ENCODE measurements at places on chromosomes 7 and 10.

DNA sequence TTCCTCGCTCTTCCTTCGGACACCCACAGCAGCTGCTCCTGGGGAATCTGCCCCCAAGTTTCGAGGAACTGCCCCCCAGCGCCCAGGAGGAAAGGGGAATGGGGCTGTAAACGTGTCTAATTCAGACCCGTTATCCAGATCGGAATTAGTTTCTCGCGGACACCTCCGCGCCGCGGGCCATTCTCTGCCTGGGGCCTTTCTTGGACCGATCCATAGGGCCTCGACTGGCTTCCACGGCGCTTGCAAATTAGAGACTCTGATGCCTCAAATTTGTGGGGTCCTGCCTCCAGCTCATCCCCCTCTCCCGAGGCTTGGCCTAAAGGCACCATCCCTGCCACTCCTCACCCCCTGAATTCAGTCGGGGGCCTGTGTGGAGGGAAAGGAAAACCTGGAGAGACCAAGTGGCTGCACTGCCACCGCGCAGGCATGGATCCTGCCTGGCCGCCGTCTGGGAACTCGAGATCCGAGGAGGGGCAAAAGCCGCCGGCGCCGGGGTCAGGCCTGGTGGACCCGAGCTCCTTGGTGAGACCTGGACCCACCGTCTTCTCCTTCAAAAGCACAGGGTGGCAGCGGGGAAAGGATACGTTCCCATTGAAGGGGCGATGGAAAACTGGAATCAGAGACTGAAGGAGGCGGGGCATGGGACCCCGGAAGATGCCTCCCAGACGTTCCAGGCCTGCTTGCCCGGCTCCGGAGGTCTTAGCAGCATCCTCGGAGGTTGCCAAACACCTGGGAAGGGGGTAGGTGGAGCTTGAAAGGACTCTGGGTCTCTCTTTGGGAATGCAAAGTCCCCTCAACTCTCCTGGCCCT lies 13.7 kb downstream of the LBX1 start:
- DNase-seq = no peak

DNA sequence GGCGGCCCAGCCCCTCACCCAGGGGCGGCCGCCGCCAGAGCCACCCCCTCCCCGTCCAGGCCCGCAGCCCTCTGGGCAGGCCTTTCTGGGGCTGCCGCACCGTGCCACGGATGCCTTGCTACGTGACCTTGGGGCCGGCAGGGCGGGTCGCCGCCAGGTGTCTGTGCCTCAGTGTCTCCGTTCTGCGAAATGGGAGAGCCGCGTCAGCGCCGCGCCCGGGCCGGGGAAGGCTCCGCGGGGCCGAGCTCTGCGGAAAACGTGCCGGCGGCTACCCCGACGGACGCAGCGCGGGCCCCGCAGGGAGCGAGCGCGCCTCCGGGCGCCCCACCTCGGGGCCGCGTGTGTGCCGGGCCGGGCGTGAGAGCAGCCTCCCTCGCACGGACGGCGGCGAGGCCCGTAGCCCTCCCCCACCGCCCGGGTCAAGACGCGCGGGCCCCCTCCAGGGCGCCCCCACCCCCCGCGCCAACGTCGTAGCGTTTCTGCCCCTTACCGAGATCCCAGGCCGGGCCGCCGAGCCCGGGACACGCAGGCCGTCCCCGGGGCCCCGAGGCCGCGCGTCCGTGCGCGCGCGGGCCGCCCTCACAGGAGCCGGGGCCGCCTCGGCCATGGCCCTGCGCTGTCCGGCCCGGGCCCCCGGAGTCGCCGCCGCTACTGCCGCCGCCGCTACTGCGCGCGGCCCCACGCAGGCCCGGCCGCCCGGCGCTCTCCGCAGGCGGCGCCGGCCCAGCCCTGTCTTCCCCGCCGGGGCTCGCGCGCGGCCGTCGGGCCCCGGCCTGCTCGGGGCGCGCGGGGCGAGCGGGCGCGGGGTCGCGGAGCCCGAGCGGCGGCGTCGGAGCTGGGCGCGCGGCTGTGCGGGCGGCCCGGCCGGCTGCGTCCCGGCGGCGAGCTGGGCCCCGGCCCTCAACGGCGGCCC lies 1.1 kb downstream of the ZNF777 start:
- DNase-seq = peak; percentile 12

GRCh38 chr7:90842430-90842788 lies 246.3 kb downstream of the CDK14 start:
- no peak for DNase-seq

DNA sequence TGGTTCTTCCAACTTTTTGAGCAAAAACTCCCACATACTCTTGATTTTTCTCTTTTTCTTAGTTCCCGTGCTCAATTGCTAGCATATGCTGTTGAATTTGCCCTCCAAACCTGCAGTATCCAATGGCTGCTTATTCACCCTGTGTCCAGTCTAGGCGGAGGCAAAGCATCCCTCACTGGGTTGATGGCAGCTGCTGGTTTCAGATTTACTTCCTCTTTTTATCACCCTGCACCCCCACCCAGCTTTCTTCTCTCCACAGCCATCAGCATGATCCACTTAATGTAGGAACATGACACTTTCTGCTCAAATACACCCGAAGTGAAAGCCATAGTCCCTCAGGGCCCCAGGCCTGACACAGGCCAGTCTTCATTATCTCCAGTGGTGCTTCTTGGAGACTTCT lies 87.6 kb upstream of the ADARB2 start:
- no peak for DNase-seq

GRCh38 chr10:129771024-129771423 lies 193.1 kb downstream of the EBF3 start:
- DNase-seq = no peak

DNA sequence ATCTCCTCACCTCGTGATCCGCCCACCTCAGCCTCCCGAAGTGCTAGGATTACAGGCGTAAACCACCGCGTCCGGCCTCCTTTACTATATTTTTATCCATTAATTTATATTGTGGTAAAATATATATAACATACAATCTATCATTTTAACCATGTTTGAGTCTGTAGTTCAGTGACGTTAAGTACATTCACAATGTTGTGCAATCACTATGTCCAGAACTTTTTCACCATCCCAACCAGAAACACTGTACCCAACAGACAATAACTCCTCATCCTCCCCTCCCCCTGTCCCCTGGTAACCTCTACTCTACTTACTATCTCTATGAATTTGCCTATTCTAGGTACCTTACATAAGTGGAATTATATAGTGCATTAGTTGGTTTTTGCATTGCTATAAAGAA lies 297.5 kb upstream of the GALNT17 start:
- DNase-seq = no peak

DNA sequence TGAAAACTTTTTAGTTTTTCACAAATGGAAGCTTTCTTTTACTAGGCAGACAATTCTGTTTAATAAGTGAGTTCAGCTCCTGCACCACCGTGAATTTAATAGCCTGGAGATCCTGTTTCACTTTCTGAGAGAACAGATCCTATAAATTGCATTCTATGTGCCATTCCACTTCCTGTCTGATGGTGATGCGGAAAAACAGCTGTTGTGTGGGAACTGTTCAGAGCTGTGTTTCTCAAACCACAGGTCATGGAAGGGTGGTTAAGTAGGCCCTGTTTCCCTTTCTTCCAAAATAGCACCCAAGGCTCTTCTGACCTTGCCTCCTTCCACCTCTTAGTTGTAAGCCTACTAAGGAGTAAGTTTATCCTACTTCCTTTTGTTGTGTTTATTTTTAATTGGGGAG lies 97.2 kb upstream of the DKK1 start:
- DNase-seq = peak; percentile 66

DNA sequence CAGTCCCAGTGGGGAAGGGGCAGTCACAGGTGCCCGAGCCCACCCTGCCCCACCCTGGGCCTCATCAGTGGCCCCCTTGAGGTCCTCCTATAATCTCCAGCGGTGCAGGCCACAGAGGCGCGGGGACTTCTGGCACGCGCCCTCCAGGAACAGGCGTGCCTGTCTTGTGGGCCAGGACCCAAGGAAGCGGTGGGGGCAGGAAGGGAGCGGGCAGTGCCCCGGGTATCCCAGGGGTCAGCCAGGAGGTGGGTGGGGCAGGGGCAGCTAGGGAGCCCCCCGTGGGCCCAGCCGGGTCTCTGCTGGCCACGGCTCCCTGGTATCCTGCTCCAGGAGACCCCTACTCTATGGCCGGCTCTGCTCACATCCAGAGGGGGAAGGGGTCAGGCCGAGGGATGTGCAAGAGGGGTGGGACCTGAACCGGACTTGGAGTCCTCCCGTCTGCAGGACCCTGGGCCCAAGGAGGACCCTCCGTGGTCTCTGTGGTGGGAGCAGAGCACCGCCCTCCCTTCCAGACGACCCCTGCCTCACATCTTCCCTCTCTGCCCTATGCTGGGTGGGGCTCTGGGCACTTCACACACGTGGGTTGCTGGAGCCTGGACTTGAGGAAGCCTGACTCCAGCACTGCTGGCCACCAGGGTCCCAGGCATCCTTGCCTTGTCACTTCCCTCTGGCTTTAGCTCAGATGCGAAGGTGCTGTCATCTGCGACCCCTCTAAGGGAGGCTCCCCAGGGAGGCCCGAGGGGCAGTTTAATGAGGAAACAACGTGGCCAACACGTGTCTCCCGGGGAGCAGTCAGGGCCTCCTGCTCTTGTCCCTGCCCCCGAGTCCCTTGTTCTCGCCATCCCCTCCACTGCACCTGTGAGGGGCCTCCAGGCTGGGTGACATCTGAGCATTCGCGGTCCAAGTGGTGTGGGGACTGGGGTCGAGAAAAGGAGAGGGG lies 18.3 kb upstream of the GRIFIN start:
- DNase-seq = no peak
